ENCODE measurements at places on chromosomes 7 and 10.

- DNase-seq, result no peak
These were observed 337.8 kb downstream of the ADARB2 start for GRCh38 chr10:1399431-1400100.

DNA sequence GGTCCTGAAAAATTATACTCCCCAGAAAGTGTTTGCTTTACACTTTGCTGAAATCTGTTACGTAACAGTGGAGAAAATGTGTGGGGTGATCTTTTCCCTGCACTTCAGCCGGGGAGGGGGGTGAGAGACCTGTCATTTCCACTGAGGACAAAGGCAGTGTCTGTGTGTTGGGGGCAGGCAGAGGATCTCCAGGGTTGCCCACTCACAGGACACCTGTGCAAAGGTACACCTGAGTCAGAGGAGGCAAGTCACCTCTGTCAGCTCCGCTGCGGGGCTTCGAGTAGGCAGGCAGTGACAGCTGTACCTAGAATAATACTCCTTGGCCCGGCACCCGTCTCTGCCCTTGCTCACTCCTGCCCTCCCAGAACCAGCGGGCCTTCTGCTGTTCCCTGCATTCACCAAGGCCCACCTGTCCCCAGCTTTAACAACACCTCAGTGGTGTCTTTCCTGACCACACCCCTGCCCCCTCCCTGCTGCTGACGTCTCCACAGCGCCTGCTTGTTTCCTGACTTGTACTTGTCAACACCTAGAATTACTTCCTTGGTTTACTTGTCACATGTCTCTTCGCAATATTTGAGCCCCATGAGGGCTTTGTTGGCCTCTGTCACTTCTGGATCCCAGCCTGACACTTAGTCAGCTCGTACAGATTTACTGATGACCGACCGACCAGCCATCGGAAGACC is 159.2 kb downstream of the NEURL1 start:
- DNase-seq, result no peak

DNA sequence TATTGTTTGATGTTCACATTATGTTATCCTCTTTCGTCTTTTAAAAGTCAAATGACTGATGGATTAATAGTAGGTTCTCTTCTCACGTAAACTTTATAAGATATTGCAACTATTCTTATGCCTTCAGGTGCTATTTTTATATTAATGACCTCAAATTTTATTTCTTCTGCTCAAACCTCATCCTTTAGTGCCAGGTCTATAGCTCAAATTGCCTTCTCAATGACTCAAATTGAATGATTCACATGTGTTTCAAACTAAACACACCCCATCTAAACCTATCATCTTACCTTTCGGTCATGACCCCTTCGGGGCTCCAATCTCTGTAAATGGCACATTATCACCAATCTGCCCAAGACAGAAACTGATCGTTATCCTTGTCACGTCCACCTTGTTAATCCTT is 22.0 kb upstream of the LIPF start:
- no peak for DNase-seq

GRCh38 chr10:70500368-70500767 is 21.8 kb downstream of the PALD1 start:
- no peak for DNase-seq

GRCh38 chr7:5525271-5526099 is 101.9 kb upstream of the TNRC18 start:
- DNase-seq, result no peak

- no peak for DNase-seq
These were observed 18.6 kb downstream of the TAS2R41 start for GRCh38 chr7:143496263-143496662.

DNA sequence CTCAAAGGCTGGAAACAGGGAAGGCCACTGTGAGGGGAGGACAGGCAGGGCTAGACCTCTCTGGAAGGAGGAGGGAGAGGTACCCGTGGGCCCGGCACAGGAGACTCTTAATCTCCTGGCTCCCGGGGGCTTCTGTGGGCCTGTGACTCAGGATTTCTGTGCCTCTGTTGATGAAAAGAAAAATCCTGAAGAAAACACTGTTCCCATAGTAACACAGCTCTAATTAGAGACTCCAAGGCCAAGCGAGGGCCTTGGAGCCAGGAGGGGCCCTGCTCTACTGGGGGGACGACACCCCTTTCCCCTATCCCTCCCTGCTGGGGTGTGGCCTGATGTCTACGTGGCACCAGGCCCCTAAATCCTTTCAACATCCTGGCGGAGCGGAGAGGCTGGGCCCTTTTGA is 174.1 kb upstream of the TNRC18 start:
- no peak for DNase-seq

GRCh38 chr10:59625721-59626522 is 83.7 kb downstream of the SLC16A9 start:
- DNase-seq, result peak; percentile 85

DNA sequence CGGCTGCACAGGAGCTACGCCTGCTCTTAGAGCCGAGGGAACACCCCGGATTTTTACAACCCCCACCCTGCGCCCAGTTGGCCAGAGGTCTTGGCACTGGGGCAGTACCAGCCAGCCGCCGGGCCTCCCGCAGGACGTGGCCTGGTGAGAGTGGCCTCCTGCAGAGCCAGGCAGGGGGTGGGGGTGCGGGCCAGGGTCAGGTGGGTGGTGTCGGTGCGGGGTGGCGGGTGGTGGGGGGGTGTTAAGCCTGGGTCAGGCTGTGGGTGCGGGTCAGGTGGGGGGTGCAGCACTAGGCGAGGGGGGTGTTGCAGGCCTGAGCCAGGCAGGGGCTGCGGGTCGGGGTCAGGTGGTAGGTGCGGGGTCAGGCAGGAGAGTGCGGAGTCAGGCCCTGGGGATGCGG is 647 bp downstream of the ECHS1 start:
- no peak for DNase-seq

Measured in hematopoietic multipotent progenitor cell (in vitro differentiated cells).